ENCODE measurements at places on chromosomes 4 and X. TPM values are rescaled to one million over a fixed set of nuclear protein-coding genes. Genes with fewer than 3 reads are reported as not detected.

DNA sequence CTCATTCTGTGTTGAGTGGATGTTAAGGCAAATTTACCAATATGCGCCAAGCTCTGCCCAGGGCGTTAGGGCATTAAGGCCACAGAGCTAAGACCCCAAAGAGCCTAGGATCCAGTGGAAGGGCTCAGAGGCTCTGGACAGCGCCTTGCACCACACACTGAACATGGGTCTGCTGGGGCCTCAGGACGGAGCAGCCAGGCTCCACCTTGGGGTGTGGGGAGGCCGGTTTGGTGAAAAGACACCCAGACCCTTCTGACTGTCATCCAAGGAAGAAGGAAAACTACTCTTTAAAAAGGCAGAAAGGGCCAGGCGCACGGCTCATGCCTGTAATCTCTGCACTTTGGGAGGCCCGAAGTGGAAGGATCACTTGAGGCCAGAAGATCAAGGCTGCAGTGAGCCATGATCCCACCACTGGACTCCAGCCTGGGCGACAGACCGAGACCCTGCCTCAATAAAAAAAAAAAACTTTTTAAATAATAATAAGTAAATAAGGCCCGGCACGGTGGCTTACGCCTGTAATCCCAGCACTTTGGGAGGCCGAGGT, 1.3 kb upstream of the MRFAP1 start:
- peak overlapping the region; percentile 40 for H3K4me3 ChIP-seq
- peaks cover 33% of the 10 kb centered on the region for H3K4me1 ChIP-seq
- H3K27ac ChIP-seq: no peak overlapping the region

DNA sequence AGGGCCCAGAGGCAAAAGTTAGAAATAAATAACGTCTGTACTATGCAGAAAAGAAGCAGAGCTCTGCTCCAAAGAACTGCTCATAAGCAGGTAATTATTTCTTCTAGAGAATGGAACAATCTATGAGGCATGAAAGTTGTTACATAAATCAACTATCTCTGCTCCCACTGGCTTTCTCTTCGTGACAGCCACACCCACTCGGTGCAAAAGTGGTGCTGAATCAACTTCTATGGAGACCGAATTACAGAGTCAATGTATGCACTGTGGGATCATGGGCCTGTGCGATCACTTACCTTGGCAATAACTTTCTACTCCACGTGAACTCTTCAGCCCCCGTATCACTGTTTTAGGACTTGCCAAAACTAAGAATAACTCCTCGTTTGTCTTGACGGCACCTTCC, 99.4 kb upstream of the ATXN3L start:
- no peak overlapping the region for H3K4me3 ChIP-seq
- peaks cover 47% of the 10 kb centered on the region for H3K27me3 ChIP-seq
- no peaks in the 10 kb centered on the region for H3K36me3 ChIP-seq
- H3K27ac ChIP-seq: no peak overlapping the region
- H3K4me1 ChIP-seq: peaks cover 20% of the 10 kb centered on the region
- no peak for DNase-seq

DNA sequence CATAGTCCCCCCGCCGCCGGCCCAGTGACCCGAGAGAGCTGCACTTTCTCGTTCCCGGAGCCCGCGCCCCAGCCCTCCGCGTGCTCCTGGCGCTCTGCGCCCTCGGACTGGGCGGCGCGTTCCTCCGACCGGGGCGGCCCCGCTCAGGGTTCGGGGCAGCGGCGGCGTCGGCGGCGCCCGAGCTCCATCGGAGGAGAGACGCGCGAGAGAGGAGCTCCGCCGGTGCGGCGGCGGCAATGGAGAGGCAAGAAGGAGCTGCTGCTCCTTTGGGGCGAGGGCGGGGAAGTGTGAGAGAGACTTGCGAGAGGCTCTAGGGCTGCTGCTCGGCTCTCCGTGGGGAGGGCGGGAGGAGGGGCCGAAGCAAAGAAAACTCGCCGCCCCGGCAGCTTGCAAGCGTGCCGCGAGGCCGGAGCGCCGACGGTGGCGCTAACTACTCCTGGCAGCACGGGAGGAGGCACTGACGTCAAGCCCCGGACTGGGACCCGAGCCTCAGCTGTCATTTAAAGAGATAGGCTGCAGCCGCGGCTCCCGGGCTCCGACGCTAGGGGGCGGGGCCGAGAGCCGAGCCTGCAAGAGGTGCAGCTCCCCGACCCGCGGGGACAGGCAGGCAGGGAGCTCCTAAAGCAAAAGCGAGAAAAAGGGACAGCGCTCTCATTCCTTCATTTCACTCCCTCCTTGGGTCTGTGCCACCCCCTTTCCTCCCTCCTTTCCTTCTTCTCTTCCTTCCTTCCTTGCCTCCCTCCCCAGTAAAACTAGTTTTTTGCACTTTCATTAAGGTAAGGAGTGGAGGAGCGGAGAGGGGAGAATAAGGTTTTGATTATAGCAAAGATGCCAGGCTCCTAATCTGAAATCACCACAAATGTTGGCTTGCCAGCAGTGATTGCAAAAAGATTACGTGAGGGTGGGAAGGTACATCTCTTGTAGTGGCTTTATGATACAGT, at the start of gene KCTD8:
KCTD8 (minus strand) TSS at position 289 of the 941 bp plus-strand sequence.
- H3K27ac ChIP-seq: no peak within 1 kb of the TSS
- peak within 1 kb of the TSS; percentile 84 for H3K4me3 ChIP-seq
- no peaks in the 10 kb centered on the region for H3K36me3 ChIP-seq

- H3K27me3 ChIP-seq: no peaks in the 10 kb centered on the region
- H3K27ac ChIP-seq: peak overlapping the region; percentile 97
- peaks cover 10% of the 10 kb centered on the region for H3K36me3 ChIP-seq
- peak overlapping the region; percentile 92 for H3K4me3 ChIP-seq
- peaks cover 51% of the 10 kb centered on the region for H3K4me1 ChIP-seq
Observed at GRCh38 chr4:75653845-75654503, 19.2 kb downstream of the G3BP2 start.

DNA sequence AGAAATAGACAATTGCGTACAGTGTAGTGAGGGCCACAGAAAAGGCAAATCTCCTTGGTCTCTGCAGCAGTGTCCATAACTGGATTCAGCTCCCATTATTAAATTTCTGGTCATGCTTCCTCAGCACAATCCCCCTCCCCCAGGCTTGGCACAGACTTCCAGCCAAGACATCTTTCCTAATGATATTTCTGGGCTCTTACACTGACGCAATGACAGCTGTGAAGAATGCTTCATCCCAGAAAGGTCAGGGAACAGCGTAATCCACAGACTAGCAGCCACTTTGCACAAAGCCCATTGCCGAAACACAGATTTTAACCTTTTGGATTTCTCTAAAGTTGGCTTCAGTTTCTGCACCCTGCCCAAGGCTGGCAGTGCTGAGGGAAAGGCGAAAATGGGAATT, 597.6 kb upstream of the CPEB2 start:
- H3K27me3 ChIP-seq: no peaks in the 10 kb centered on the region
- H3K27ac ChIP-seq: no peak overlapping the region
- H3K36me3 ChIP-seq: peaks cover 5% of the 10 kb centered on the region
- no peaks in the 10 kb centered on the region for H3K4me1 ChIP-seq
- DNase-seq: no peak
- no peak overlapping the region for H3K4me3 ChIP-seq

The ERVMER34-1 gene
- total RNA-seq: not detected

Measured in activated T-cell treated with anti-CD3 and anti-CD28 coated beads, Interleukin-2, amount 50 U/mL, for 72 hours (primary cell).